Upper lobe of right lung (tissue), 1 donor: ENCODE measurements at places on chromosomes 4 and X. TPM values are rescaled to one million over a fixed set of nuclear protein-coding genes. Genes with fewer than 3 reads are reported as not detected.

- H3K27me3 ChIP-seq, result no peaks in the 10 kb centered on the region
- no peak overlapping the region for H3K27ac ChIP-seq
- H3K4me3 ChIP-seq, result no peak overlapping the region
- no peaks in the 10 kb centered on the region for H3K36me3 ChIP-seq
- H3K4me1 ChIP-seq, result no peaks in the 10 kb centered on the region
- no peak for DNase-seq
Observed at GRCh38 chrX:67613366-67613765, 69.5 kb downstream of the AR start.

DNA sequence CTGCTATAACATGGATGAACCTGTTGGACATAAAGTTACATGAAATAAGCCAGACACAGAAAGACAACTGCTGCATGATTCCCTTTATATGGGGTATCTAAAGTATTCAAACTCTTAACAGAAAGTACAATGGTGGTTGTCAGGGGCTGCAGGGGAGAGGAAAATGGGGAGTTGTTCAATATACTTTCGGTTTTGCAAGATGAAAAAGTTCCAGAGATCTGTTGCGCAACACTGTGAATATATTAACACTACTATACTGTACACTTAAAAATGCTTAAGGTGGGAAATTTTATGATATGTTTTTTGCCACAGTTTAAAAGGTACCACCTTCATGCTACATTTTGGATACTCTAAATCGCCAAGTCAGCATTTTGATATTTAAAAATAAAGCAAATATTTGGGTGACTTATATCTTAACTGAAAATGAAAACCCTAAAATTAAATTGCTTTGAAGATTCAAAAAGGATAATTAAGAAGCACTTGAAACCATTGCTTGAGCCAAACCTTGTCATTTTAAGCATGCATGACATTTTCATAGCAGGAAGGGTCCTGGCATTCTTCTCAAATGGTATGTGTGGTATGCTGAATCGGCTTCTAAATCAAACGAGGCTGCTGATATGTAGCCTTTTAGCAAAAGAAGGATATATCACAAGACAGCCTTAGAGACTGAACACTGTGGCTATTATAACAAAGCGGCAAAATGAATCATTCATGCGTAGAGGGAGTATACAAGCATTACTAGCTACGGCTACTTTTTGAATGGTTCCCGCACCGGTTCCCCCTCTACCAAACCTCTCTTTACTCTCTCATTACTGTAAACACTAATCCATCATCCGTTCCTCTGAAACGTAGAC is 607.1 kb upstream of the DIPK2B start:
- H3K4me1 ChIP-seq, result no peaks in the 10 kb centered on the region
- H3K4me3 ChIP-seq, result peak overlapping the region; percentile 23
- peak overlapping the region; percentile 36 for H3K27ac ChIP-seq
- H3K27me3 ChIP-seq, result no peaks in the 10 kb centered on the region
- H3K36me3 ChIP-seq, result no peaks in the 10 kb centered on the region

DNA sequence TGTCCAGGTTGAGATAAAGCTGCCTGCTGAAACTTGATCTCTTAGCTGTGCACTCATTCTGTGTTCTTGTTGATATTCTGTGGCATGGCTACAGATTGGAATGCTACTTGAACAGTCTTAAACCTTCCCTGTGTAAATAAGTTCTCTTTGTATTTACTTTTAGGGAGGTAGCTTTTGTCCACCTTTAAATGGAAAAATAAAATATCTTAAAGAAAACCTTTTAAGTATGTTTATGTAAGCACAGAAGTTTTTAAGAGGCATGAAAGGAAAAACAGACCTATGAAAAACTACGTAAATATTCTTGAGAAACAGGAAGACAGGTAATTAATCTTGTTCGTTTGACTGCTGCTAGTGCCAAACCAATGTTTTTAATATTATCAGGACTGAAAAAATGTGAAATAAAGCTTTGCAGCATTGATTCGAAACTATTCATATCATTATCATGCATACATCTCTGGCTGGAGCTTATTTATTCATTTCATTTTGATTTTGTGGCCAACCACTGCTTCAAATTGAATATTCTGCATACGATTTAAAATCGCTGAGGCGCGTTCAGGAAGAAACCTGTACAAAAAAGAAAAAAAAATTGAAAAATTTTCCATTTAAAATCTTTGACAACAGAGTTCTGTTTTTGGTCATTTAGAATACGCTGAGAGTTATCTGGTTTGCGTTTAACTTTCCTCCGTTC is 17.8 kb downstream of the HSD17B13 start:
- no peaks in the 10 kb centered on the region for H3K27me3 ChIP-seq
- DNase-seq, result no peak
- no peak overlapping the region for H3K4me3 ChIP-seq
- H3K27ac ChIP-seq, result peak overlapping the region; percentile 55

The ASB12 gene
- total RNA-seq, result 0.32 TPM

The ADAM29 gene
- not detected for total RNA-seq
